Stimulated activated CD4-positive, alpha-beta T cell treated with anti-CD3 and anti-CD28 coated beads, Interleukin-12 subunit alpha, Interleukin-12 subunit beta, amount 100 ng/mL, for 24 hours (primary cell): ENCODE measurements at places on chromosomes 7 and 10.
A peak's percentile ranks its signal among the peaks of the same experiment; 100 is the strongest.

GRCh38 chr7:74343281-74344131 lies 54.3 kb downstream of the CLIP2 start:
- no peak for DNase-seq

- DNase-seq: no peak
Measured at GRCh38 chr10:78568620-78569019, 500.1 kb upstream of the ZMIZ1 start.

- no peak for DNase-seq
Measured at GRCh38 chr7:149692557-149692982, 80.8 kb downstream of the ZNF467 start.

GRCh38 chr10:25808372-25808771 lies 125.7 kb upstream of the MYO3A start:
- DNase-seq: no peak

GRCh38 chr10:45437587-45438465 lies 63.8 kb downstream of the ALOX5 start:
- DNase-seq: no peak

DNA sequence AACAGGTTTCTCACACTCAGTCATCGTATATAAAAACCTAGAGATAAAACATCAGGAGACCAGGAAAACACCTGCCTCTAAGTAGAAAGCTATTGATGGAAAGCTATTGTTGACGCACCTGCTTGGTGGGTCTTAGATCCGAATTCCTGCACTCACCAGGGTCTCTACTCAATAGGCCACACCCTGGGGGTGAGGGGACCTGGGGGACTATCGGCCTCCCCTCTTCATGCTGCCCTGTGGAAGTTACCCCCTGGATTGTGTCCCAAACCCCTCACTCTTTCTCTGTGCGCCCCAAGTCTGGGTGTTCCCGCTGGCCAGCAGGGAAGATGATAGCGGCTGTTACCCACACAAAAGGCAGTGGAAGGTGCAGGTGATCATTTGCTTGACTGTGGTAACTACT lies 313.0 kb downstream of the WDR37 start:
- no peak for DNase-seq

GRCh38 chr10:113937258-113937657 lies 82.8 kb downstream of the NHLRC2 start:
- no peak for DNase-seq

GRCh38 chr7:126570845-126571244 lies 681.9 kb downstream of the GRM8 start:
- no peak for DNase-seq

DNA sequence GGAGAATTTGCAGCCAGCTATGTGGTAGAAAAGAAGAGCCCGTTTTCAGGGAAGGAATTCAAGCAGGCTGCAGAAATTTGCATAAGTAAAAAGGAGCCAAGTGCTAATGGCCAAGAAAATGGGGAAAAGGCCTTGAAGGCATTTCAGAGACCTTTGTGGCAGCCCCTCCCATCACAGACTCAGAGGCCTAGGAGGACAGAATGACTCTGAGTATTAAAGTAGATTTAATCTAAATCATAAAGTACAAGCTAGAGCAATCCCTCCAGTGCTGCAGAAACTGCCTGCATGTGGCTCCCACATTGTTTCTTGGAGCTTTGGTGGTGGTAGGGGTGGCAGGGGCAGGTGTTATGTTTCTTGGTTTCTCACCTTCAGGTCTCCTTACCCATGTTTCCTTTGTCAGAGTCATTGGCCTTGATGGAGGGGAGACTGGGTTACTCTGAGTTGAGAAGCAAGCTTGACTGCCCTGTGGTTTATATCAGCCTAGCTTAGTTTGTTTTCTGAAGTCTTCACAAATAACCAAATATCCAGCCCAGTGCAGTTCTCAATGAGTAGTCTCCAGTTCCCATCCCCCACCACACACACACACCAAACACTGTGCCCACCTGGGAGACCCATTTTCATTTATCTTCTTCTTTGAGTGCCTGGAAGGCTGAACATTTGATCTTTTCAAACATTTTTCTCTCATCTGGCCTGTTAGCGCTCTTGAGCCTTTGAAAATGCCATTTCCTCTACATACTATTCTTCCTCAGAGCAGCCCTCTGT lies 34.5 kb downstream of the ITPRIP start:
- no peak for DNase-seq

DNA sequence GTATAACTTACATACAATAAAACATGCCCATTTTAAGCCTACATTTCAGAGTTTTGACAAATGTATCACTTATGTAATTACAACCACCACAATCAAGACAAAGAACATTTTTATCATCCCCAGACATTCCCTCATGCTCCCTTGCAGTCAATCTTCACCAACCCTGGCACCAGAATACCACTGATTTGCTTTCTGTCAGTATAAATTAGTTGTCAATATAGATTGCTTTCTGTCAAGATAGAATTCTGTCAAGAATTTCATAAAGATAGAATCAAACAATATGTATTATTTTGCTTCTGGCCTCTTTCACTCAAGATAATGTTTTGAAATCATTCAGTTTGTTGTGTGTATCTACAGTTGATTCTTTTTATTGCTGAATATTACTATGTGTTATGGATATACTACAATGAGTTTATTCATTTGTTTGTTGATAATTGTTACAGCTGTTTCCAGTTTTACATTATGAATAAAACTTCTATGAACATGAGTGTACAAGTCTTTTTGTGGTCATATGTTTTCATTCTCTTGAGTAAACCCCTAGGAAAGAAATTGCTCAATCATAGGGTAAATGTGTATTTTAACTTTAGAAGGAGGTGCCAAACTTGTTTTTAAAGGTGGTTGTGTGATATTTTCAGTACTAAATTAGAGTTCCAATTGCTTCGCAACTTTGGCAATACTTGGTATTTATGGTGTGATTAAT lies 56.9 kb downstream of the IFIT5 start:
- no peak for DNase-seq

DNA sequence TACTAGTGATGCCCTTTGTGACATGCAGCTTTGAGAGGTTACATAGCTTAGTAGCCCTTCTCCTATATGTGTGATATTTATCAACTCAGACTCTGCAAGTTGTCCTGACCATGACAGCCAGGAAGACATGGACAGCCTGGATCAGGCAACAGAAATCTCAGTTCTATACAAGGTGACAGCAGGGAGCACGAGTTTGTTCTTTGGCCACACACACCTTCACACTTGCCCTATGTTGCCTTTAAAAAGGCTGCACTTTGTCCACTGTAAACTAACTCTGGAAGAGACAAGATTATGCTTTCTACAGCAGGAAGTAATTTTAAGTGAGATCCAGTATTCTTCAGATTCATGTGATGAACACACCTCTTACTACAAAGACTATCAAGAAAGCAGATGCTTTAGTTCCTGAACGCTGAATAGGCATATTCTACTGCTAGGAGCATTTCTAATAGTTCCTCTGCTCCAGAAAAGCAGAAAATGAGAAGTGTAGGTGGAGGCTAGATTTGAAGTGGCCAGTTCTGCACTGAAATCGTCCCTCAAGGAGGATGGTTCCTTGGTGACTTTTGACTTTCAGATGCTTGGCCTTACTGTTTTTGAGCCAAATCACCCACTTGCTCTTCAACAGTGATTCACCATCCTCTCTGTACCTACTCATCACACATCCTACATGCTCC lies 239.2 kb downstream of the COBL start:
- DNase-seq: no peak

DNA sequence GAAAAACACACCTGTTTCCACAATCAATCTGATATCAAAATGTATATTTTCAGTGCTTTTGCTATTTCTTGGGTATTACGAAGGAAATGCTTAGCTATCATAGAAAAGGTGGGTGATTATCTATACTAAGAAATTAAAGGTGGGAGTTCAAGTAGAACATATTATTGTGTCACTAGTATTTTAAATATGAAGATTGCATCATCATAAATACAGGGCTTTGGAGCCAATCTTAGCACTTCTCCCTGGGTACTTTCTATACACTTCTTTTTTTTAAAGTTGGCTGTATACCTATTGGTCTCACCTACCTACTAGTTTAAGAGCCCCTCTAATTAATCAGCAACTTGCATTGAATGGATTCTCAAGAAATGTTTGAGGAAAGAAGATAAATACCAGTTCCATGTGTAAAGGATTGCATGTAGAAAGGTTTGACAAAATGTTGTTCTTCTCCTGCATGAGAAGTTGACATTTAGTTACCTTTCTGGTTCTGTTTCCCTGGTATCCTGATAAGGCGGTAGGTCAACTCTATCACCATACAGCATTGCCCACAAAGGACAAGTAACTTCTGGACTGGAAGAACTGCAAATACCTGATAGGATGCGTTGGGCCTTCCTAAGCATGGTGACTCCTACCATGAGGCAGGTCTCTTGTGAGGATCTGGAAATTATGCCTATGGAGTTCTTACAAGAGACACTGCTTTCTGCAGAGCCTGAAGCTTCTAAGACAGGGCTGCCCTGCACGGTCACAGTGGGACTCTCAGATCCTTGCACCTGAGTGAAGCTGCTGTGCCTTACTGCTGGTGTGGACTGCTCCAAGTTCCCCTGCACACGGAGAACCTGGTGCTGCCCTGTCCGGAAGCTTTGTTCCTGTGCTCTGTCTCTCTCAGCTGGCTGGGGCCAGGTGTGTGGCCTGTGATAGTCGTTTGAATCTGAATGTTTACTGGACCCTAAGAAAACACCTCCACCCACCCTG lies 32.1 kb upstream of the PDSS1 start:
- no peak for DNase-seq

GRCh38 chr10:105793071-105793470 lies 1152.0 kb downstream of the SORCS3 start:
- DNase-seq: no peak

DNA sequence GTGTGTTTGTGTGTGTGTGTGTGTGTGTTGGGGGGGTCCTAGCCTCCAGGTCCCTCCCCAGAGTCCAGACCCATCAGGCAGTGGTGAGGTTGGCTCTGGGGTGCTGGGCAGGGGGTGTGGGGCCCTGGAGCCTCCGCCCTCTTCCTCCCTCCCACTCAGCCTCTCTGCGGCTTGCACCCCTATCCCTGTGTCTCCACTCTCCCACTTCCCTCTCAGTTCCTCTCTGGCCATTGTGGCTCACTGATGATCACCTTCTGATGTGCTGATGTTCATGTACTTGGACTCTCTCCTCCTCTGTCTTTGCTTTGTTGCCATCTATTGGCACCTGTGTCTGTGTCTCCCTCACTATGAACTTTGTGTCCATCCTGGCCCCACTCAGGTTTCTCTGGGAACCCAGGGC lies 298.7 kb downstream of the ZEB1 start:
- no peak for DNase-seq

- no peak for DNase-seq
Measured at GRCh38 chr10:88107296-88108097, 244.1 kb downstream of the PTEN start.

GRCh38 chr7:127838816-127839415 lies 186.9 kb downstream of the SND1 start:
- DNase-seq: no peak

GRCh38 chr7:117285826-117286225 lies 37.0 kb downstream of the WNT2 start:
- no peak for DNase-seq

- DNase-seq: no peak
Measured at GRCh38 chr10:80567292-80567691, 29.6 kb downstream of the SH2D4B start.

- peak; percentile 84 for DNase-seq
Measured at GRCh38 chr10:133308421-133309099, at the start of the genes TUBGCP2 and ZNF511. TSS of gene TUBGCP2 (minus strand) at chr10:133308872. CDS start at chr10:133302941, 5,931 bp downstream. TSS of gene ZNF511 (plus strand) at chr10:133308914. CDS start at chr10:133308944, 30 bp downstream.

GRCh38 chr7:158056761-158057160 lies 530.9 kb downstream of the PTPRN2 start:
- DNase-seq: no peak

DNA sequence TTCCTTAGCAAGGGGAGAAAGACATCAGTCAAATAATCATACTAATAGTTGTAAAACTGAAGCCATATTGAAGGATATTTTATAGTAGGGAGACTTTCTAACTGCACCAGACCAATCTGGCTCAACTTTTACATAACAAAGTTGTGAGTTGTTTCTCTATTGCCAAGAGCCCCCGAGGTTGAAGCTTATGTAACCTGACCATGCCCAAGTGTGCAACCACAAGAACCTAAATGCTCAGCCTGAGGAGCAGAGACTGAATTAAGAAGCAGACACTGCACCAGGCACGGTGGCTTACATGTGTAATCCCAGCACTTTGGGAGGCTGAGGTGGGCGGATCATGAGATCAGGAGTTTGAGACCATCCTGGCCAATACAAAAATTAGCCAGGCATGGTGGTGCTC lies 77.3 kb upstream of the ARMC3 start:
- no peak for DNase-seq

DNA sequence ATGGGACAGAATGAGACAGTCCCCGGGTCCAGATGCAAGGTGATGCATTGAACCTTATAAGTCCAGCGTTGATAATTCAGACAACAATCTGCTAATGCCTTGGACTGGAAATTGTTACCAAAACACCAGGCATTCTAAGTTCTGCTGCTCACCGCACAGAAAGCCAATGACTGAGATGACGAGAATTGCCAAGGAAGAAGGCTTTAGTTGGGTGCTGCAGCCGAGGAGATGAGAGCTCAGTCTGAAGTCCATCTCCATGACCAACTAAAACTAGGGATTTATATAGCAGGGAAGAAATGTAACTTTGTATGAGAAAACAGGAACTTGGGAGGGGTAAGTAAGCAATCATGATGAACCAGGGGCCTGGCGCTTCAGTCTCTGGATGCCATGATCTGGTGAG lies 68.7 kb downstream of the PRKCQ start:
- no peak for DNase-seq

DNA sequence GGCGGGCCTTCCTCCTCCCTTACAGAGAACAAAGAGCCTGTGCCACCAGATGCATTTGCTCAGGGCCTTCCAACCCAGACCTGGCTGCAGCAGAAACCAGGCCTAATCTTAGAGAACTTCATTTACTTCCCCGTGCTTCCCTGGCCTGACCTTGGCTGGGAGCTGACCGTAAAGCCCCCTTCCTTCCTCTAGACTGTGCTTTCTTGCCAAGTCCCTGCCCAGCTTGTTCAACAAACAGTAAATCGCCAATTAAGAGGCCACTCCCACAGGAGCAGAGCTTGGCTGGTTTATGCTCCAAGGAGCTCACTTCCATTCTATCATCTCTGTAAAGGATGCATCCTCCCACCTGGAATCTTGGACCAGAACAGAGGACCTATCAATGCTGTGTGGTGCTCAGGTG lies 110.9 kb downstream of the COL13A1 start:
- no peak for DNase-seq

DNA sequence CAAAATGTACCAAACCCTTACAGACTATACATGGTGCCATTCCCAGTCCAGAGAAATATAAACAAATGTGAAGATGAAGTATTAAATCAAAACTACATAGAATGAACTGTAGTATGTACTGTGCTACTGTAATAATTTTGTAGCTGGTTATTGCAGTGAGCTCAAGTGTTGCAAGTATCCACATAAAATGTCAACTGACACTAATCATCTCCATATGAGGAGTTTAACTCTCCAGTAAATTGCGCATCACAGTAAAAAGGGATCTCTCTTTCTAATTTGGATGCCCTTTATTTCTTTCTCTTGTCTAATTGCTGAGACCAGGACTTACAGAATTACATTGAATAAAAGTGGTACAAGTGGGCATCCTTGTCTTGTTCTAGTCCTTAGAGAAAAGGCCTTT lies 165.5 kb downstream of the CPED1 start:
- DNase-seq: no peak

- no peak for DNase-seq
Measured at GRCh38 chr10:126459032-126459831, 71.0 kb upstream of the ADAM12 start.

- no peak for DNase-seq
Measured at GRCh38 chr7:21757537-21758282, 188.0 kb downstream of the CDCA7L start.
